ENCODE measurements at places on chromosomes 12 and 14.

DNA sequence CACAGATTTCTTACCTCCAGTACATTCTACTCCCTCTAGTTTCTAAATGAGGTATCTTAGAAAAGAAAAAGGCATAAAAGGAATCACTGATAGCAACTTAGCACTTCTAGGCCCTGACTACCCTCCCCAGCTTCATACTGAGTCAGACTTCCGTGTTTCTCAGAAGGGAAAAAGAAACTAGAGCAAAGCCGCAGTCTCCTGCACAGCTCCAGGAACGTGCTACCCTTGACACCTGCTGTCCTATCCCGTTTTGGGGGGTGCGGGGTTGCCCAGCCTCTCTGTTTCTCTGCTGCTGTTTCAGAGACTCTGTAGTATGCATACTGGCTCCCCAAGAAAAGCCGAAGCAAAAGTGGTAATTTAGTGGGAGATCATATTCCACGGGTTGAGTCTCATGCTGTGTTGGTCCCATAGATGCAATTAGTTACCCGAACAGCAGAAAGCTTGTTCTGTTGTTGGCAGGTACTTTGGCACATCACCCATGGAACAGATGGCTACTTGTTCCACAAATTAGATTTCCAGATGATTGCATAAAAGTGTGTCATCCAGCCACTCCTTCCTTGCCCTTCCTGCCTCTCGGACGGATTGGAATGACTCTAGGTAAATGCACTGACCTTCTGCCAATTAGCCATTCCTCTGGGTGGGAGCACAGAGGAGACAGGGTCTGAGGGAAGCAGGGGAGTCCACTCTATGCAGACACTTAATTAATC, 438.1 kb downstream of the FUT8 start:
- no peak for DNase-seq

GRCh38 chr12:906062-906585, 43.4 kb downstream of the RAD52 start:
- DNase-seq = no peak

GRCh38 chr14:37890095-37890494, 294.7 kb downstream of the TTC6 start:
- DNase-seq = no peak

DNA sequence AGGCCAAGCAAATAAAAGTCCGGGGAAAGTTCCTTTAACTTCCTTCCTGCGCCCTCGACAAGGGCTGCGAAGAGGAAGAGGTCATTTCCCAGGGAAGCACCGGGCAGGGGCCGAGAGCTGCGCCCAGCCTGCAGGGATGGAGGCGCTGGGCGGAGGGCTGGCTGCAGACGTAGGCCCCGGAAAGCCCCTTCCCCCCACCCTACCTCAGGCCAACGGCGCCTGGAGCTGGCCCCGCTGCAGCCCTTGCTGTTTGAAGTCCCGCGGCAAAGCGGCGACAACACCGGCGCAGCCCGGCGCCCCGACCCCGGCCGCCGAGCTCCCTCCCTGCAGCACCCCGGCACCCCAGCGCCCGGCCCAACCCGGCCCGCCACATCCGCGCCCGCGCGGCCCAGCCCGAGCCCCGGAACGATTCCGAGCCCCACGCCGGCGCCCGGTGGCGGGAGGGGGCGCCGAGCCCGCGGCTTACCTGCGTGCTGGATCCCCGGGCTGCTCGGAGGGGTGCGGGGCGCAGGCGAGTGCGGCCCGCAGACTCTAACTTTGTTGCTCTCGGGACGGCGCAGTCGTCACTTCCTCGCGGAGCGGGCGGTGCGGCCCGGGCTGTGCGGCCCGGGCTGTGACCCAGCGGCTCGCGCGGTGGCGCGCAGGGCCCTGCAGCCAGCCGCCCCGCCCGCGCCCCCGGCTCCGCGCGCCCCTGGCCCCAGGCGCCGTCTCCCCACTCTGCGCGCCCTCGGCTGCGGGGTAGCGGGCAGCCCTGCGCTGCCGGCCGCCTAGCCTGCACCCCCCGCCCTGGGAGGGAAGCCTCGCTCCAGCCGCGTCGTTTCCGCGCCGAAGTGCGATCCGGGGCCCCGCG, 64.8 kb upstream of the PTGR2 start:
- no peak for DNase-seq

- no peak for DNase-seq
Measured at GRCh38 chr12:13740149-13740545, 241.3 kb downstream of the GRIN2B start.

DNA sequence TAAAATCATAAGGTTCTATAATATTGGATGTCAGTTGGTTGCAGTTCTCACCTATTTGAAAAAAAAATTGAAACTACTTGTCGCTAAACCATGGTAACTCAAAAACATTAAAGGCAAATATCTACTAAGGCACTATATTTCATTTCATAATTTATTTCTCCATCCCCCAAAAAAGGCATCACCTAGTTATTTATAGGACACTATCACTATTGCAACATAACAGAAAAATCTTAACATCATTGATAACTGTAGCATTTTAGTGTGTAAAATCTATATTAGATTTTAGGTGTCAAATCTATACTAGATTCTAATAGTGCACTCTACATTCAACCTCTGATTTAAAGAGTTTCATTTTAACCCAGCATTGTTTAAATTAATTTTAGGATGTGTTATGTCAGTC, 1.7 kb downstream of the SPTSSA start:
- DNase-seq = no peak

- no peak for DNase-seq
Measured at GRCh38 chr14:94914191-94914590, 144.3 kb upstream of the GSC start.

- no peak for DNase-seq
Measured at GRCh38 chr12:92431146-92431545, 271.6 kb upstream of the PLEKHG7 start.

DNA sequence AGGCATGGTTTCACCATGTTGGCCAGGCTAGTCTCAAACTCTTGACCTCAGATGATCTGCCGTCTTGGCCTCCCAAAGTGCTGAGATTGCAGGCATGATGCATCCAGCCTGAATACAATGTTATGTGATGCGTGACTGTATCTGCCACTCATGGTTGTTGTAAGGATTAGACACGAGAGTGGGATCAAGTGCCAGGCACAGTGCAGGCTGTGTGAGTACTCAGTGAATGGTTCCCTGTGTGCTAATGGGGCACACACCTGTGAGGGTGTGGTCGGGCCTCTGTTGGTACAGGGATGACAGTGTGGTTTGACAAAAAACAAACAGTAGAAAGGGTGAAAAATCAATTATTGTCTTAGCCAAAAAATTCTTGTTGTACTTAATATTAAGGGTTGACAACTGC, 61.8 kb downstream of the TECPR2 start:
- no peak for DNase-seq

- no peak for DNase-seq
Measured at GRCh38 chr12:107491856-107492255, 193.7 kb upstream of the PWP1 start.

- no peak for DNase-seq
Measured at GRCh38 chr12:71645268-71645667, 18.4 kb downstream of the ZFC3H1 start.

DNA sequence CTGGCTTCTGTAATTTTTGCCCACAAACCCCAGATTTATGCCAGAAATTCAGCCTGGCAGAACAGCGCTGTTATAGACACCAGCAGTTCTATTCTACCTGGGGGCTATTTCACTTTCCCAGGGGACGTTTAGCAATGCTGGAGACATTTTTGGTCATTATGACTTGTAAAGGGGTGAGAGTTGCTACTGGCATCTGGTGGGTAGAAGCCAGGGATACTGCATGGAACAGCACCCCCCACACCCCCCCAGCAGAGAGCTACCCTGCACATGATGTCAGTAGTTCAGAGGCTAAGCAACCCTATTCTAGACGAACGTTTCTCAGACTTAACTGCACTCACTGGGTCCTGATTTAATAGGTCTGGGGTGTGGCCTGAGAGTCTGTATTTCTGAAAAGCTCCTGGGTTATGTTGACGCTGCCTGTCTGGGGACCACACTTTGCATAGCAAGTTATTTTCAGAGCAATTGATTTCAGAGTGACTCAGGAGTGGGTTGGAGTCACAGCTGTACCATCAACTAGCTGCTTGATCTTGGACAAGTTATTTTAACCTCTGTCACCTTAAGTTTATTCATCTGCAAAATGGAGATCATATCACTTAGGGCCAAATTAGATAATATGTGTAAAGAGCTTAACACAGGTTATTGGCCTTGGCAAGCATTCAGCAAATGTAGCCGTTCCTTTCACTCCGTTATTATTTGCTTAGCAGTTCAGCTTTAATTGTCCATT, 48.5 kb downstream of the CHST11 start:
- DNase-seq = no peak

GRCh38 chr12:132202929-132203721, 58.9 kb downstream of the NOC4L start:
- DNase-seq = no peak

- no peak for DNase-seq
Measured at GRCh38 chr12:2769866-2770533, 24.8 kb upstream of the FKBP4 start.

DNA sequence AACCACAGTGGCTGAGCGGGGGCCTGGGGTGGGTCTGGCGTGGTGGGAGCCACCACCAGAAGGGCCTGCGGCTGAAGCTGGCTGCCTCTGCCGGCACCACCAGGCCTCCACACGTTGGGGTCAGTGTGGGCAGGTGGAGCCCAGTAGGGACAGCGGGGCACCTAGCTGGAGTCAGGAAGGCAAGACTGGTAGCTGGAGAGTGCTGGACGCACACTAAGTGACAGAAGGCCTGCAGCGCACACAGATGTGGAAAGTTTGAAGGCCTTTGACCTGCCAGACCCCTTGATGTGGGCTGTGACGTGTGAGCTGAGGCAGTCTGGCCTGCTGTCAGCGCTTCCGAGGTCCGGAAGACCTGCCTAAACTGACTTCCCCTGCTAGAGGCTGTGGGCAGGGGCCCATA, 26.3 kb downstream of the RIN3 start:
- DNase-seq = no peak

DNA sequence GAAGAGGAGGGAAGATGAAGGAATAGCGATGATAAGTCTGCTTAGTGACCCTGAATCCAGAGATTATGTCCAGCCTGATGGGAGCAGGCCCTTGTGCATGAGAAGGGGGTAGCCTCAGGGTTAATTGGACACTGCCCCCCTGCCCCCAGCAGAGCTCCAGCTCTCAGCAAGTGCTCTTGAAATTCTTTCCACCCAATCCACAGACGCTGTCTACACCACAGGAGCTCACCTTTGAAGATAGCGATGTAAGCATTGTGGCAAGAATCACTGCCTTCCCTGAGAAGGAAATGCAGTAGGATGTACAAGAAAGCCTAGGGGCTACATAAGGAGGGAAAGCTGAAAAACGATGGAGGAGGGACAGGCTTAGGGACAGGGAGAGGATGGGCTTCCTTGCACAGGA, 39.4 kb downstream of the CRACR2A start:
- DNase-seq = no peak

- no peak for DNase-seq
Measured at GRCh38 chr14:75156901-75157300, 19.5 kb downstream of the TMED10 start.

- no peak for DNase-seq
Measured at GRCh38 chr14:37094502-37094901, 77.9 kb downstream of the SLC25A21 start.

DNA sequence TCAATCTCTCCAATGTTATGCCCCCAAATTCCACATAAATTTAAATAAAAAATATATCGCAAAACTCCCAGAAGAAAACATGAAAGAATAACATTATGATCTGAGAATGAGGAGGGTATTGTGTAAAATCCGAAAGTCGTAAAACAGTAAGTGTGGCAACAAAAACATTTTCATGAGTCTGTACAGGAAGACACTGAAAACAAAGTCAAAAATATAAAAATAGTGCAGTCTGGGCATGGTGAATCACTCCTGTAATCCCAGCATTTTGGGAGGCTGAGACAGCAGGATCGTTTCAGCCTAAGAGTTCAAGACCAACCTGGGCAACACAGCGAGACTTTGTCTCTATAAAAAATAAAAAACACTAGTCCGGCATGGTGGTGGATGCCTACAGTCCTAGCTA, 57.1 kb downstream of the SPTLC2 start:
- no peak for DNase-seq

DNA sequence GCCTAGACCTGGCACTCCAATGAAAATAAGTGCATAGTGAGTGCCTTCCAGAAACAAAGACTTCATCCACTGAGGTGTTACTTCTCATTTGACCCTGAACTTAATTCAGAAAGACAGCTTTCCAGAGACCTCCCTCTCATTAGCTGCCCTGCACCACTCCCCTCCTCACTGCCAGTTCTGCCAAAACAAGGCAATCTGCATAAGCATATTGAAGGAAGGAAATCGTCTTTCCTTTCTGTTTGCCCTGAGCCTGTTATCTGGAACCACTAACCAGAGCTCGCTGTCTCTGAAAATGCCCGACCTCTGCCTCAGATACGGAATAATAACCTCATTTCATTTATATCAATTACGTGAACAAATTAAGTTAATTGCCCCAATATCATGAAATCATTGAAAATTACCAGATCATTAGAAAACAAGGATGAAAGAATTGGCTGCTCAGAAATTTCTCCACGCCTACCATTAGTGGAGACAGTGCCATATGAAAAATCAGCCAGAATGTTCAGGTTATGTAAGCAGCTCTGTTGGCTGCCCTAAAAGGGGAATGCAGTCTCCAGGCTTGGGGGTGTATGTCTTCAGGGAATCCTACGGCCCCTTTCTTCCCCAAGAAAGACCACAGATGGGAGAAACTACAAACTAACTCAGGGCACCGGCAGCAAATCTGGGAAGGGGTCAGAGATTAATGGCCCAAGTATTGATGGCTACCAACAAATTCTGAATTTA, 149.9 kb upstream of the FKBP4 start:
- no peak for DNase-seq

DNA sequence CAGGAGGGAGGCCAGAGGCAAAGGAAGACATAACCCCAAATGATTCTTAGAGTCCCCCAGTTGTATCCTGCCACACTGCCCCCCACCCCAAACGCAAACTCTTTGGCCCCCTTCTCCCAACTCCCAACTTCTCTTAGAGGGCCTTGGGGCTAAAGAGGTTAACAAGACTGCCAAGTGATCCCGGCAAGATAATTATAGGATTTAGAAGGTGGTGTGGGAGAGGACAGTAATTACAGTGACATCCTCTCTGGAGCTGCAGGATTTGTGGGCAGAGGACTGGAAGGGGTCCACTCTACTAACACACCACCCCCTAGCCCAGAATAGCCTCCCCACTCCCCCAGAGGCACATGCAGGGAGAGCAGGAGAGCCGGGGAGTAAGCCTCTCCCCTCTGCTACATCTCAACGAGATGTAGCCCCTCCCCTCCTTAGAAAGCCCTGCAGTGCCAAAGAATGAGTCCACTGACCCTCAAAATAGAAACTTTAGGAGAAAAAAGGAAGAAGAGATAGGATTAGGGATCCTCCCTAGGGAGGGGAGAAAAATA, 5.3 kb upstream of the GDF11 start:
- no peak for DNase-seq

DNA sequence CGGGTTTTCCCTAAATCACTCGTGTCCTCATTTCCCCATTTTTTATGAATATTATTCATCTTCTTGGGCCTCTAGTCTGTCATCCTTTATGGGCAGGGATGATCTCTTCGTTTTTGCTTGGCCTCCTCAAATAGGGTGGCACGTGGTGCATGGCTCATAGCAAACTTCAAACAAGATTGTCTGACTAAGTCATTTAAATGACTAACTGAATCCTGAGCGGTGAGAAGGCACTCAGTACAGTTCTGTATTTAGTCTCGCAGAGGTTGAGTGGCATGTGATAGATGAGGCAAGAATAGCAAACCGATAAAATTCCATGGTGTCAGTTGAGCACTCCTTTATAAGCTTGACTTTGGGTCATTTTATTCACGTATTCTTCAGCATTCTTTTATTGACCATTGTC, 5.7 kb upstream of the JDP2 start:
- DNase-seq = no peak
